Esophagus mucosa (tissue), 1 donor: ENCODE measurements at places on chromosomes 3 and 15. TPM values are rescaled to one million over a fixed set of nuclear protein-coding genes. Genes with fewer than 3 reads are reported as not detected.

Gene CCDC54
- not detected for total RNA-seq

Gene CPNE9
- total RNA-seq = not detected

Gene CCDC14
- 11.8 TPM for total RNA-seq

Gene TMEM207
- total RNA-seq = not detected

Gene GOLGA8T
- not detected for total RNA-seq

Gene ECE2
- total RNA-seq = not detected

Gene CCDC191
- total RNA-seq = 1.6 TPM

Gene VILL
- total RNA-seq = 6.1 TPM

Gene CTXND1
- 0.04 TPM for total RNA-seq

Gene FBXO40
- not detected for total RNA-seq

Gene ARNT2
- 0.64 TPM for total RNA-seq

Gene ANP32A
- 58.9 TPM for total RNA-seq

Gene KLHL40
- total RNA-seq = not detected

Gene SPESP1
- total RNA-seq = 0.52 TPM

Gene CTXN2
- not detected for total RNA-seq

Gene ST8SIA2
- total RNA-seq = 0.16 TPM

Gene LRRC3B
- not detected for total RNA-seq

Gene BBX
- total RNA-seq = 19.9 TPM

Gene OR5K2
- not detected for total RNA-seq
